Caudate nucleus (tissue), 63 donors: ENCODE measurements at places on chromosomes 16 and 17.

GRCh38 chr17:64252831-64253230, 10.2 kb downstream of the TEX2 start:
- no peak for DNase-seq

DNA sequence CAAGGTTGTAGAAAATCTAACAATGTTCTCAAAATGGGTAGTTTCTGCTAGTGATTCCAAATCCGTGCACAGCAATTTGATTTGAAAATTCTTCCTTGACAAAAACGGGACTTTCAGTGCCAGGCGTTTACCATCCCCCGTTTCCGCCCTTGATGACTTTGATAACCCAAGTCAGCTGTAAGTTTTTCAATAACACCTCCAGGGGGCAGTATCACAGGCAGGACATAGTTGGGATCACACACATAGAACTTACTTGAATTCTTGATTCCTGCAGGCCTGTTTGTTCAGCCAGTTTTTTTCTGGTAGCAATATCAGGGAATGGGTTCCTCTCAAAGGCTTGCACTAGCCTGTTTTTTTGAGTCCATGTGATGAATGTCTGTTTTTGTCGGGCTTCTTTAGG, 5.6 kb downstream of the DUXB start:
- DNase-seq: no peak

- DNase-seq: peak; percentile 36
Measured at GRCh38 chr17:3738562-3739295, 15.0 kb downstream of the HASPIN start.

DNA sequence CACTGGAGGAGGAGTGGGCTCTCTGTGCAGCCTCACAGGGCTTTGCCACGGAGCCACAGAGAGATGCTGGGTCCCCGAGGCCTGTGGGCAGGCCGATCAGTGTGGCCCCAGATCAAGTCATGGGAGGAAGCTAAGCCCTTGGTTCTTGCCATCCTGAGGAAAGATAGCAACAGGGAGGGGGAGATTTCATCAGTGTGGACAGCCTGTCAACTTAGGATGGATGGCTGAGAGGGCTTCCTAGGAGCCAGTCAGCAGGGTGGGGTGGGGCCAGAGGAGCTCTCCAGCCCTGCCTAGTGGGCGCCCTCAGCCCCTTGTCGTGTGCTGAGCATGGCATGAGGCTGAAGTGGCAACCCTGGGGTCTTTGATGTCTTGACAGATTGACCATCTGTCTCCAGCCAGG, 3.9 kb downstream of the NXPH3 start:
- no peak for DNase-seq

DNA sequence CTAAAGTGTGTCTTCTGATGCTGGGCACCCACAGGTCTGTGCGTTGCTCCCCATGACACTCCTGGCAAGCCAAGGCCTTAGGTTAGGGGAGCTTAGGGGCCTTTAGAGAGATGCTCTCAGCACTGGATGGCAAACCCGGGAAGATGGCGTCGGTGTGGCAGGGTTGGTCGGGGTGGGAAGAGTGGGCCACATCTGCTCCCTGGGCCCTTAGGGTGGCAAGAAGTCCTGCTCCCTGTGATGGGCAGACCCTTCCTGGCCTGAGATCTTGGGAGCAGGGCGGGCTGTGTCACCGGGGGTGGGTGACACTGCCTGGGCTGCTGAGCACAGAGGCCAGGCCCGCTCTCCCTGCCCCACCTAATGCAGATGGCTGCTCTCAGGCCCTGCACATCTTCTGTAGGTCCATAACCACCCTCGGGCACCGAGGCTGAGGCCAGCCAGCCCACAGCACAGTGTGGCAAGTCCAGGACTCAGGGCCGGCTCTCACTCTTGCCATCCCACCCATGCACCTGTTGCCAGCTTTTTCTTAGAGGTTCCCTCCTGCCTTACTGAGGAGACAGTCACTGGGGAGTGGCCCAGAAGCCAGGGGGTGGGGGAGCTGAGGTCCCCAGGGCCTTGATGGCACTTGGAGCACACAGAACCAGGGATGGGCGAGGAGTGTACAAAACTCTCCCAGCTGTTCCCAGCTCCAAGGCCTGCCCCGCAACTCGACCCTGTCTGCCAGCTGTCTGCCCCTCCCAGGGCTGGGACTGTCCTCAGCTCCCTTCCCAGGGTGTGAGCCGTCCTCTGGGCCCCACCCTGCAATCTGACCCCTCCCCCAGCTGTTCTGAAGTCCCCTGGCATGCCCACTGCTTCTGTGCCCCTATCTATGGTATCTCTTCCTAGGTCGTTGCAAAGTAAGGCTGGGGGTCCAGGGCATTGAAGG, 4.4 kb upstream of the MTSS2 start:
- DNase-seq: no peak

DNA sequence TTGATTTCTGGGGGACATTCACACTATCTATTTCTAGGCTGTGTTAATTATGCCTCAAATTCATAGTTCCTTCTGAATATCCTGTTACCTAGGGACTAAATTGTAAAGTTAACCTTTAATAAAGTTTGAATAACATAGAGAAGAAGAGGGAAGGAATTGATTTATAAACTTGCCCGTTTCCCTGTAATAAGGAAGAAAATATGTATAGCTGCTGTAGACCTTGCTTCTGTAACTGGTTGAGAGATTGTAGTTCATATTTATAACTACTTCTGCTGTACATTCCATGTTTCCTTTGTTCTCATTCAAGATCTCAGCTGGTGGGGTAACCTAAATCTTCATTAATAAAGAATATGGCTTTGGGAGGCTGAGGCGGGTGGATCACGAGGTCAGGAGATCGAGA, 19.2 kb downstream of the NF1 start:
- DNase-seq: no peak
